ENCODE measurements at places on chromosomes 12 and 14. TPM values are rescaled to one million over a fixed set of nuclear protein-coding genes. Genes with fewer than 3 reads are reported as not detected.

USP5 gene
- total RNA-seq: 55.3 TPM

KCNA1 gene
- 1.7 TPM for total RNA-seq

GRCh38 chr12:123038966-123039365 lies 58.5 kb downstream of the ARL6IP4 start:
- no peak for DNase-seq

GRCh38 chr14:75328558-75329155 lies 50.0 kb downstream of the FOS start:
- no peak for DNase-seq

DHRS2 gene
- total RNA-seq: not detected

All from thyroid gland (tissue), 4 donors.